ENCODE measurements at places on chromosomes 3 and 15.

- no peak for DNase-seq
Observed at GRCh38 chr3:101817992-101818391, 31.3 kb upstream of the NFKBIZ start.

DNA sequence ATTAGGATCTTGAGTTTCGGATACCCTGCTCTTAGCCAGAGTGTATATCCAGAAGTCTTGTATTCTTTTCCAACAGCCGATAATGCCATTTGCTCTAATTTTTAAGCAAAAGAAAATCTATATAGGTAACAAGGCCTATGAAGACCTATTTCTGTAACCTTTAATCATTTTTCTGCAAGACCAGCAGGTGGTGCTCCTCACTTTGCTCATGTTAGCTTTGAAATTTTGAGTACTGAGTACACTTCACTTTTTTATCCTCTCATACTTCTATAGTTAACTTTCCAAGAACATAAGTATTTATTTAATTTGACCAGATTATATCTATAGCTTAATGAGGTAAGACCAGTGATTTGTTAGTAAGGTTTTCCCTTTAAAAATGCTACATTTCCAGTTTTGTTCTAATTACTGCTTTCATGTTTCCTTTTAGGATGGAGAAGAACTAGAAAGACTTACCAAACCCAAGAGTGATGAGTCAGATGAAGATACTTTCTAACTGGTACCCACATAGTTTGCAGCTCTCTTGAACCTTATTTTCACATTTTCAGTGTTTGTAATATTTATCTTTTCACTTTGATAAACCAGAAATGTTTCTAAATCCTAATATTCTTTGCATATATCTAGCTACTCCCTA, 20.5 kb downstream of the SLC35A5 start:
- peak; percentile 36 for DNase-seq

GRCh38 chr3:173823911-173824460, 426.4 kb downstream of the NLGN1 start:
- no peak for DNase-seq

GRCh38 chr15:74400313-74400860, 32.9 kb upstream of the CYP11A1 start:
- DNase-seq: peak; percentile 44

- peak; percentile 88 for DNase-seq
Observed at GRCh38 chr3:48548729-48549705, 7.6 kb downstream of the PFKFB4 start.

GRCh38 chr3:14126887-14127505, 2.1 kb downstream of the TMEM43 start:
- no peak for DNase-seq

- no peak for DNase-seq
Observed at GRCh38 chr3:65445573-65446169, 593.0 kb downstream of the MAGI1 start.

DNA sequence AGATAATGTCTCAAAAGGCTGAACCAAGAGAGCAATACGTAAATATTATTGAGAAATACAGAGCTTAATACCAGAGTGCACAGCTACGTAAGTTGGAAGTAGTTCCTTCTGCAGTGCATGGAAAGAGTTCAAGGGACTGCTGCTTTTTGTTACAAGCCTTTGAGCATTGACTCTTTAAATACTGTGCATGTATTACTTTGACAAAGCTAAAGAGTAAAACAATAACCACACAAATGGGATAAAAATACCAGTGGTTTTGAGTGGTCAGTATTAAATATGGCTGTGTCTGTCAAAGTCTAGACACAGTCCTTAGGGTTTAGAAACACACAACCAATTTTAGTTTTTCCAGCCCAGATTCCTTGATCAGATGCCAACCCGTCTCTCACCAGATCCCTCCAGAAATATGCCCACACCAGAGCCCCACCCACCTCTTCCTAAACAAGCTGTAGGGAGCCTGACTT, 62.1 kb downstream of the SSR3 start:
- DNase-seq: no peak

DNA sequence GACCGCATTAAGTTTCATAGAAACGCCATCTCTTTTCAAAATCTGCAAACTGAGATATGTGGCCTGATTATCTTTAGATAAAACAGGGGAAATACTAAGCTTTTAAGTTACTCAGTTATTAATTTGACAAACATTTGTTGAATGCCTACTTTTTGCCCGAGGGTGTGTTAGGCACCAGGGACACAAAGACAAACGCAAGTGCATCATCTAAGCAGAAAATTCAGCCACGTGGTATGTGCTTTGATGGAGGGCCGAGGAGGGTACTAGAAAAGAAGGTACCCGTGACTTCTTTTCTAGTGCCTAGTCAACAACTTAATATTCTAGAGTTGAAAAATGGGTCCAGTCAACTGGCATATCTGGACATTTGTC, 594.3 kb downstream of the MAGI1 start:
- DNase-seq: no peak
